CD4-positive, alpha-beta T cell treated with Interleukin-2 at 100 ng/mL for 4 hours (primary cell): ENCODE measurements at places on chromosomes 3 and 15.
A peak's percentile ranks its signal among the peaks of the same experiment; 100 is the strongest.

GRCh38 chr15:52076889-52077781 is 35.4 kb downstream of the BCL2L10 start:
- DNase-seq, result no peak

DNA sequence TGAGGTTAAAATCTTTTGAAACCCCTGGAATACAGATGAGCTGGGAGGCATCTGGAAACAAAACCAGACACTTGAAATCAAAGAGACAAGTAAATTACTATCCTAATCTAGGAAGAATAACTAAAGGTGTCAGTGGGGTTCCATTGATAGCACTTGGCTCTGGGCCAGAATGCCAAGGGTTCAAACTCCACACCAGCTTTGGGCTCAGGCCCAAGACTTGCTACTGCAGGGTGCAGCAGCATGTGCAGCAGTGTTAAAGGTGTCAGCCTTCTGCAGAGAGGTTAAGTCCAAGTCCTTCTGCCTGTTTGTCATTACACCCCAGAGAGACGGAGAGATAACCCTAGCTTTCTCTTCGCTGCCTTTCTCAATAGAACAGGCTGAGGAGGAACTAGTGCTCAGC is 273.9 kb downstream of the TIGIT start:
- DNase-seq, result no peak

GRCh38 chr15:61729646-61730045 is 330.6 kb downstream of the VPS13C start:
- DNase-seq, result no peak

- DNase-seq, result no peak
Observed at GRCh38 chr3:119778811-119779210, 3.1 kb upstream of the NR1I2 start.

GRCh38 chr3:112338021-112338726 is 5.2 kb downstream of the CD200 start:
- no peak for DNase-seq

DNA sequence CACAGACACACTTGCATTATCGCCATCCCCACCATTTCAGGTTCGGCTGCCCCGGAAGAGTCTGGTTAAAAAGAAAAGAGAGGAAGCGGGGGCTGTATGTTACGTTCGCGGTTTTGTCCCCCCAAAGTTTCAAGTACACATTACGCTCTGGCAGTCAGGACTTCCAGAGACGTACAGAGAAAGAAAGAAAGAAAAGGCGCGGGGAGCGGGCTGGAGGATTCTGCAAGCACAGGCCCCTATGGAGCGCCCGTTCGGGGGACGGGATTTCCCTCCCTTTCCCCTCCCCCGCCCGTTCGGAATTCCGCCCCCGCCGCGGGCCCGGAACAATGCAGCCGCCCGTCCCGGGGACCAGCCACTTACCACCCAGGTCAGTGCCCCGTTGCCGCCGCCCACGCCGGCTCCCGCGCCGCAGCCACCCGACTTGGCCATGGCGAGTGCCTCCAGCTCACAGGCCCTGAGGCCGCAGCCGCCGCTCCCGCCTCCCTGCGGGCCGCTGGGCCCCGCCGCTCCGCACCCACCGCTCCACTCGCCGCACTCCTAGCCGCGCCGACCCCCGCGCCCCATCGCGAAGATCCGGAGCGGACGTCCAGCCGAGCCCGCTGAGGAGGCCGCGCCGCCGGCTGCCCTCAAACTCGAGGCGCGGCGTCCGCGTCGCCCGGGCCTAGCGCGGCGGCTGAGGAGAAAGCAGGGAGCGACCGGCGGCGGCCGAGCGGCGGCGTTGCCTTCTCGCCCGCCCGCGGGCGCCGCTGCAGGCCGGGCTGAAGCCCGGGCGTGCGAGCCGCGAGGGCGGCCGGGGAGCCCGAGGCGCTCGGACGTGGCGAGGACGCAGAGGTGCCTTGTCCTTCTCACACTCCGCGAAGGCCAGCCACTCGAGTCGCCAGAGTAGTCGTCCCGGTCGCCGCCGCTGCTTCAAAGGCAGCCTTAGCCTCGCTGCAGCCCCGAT is 567 bp downstream of the TOP2B start:
- peak; percentile 44 for DNase-seq

GRCh38 chr3:49454898-49455681 is 15.0 kb upstream of the DAG1 start:
- DNase-seq, result no peak

GRCh38 chr3:66393333-66394005 is 107.4 kb downstream of the LRIG1 start:
- DNase-seq, result peak; percentile 27

- DNase-seq, result peak; percentile 54
Observed at GRCh38 chr3:179181021-179181472, 32.9 kb downstream of the PIK3CA start.

DNA sequence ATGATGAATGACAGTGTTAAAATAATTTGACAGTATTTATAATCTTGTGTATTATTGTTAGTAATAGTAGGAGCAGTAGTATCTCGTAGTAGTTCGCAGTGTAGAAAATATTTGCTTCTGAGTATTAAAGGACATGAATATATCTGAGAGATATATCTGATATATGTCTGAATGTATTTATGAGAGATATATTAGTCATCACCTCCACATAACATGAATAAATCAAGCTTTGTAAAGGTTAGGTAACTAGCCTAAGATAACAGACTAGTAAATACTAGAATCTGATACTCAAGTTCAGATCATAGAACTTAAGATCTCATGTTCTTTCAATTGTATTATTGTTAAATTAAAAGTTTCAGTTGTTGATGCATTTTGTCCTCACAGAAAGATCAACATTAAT is 130.5 kb downstream of the UBE2E2 start:
- DNase-seq, result no peak

DNA sequence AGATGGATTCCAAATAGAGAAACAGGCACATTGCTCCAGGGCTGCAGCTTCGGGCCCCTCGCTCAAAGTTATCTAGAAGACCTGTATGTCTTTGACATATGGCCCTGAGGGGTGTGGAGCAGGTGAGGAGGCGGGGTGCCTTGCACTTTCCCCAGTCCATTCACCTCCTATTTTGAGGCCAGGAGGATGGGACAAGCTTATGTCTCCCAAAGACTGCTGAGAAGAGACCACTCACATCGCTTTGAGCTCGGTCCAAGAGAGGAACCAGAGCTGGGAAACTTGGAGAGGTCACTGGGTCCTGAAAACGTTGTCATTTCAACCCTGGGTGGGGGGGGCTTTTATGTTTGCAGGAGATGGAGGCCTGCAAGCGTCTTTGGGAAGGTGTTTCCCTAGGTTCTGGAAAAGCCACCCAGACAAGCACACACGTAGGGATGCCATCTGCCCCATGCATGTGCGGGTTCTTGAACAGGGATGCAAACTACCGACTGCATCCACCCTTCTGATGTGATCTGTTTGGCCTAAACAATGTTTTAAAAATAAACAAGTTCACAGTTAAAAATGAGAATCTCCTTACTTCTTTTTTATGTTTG is 33.7 kb upstream of the SYNM start:
- DNase-seq, result no peak

DNA sequence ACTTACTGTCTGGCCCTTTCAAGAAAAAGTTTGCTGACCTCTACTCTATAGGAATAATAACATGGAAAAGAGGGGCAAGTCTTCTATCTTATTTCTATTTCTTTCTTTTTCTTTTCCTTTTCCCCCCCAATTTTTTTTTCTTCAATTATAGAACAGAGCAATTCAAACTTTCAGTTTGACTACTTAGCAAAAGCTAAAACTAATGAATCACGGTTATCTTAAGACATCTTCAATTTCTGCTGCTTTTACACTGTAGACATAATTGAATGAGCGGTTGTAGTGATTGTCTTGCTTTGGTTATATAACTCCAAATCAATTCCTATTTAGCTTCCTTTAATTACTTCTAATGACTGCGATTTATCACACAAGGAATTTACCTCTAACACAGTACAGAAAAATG is 74.3 kb upstream of the P2RY1 start:
- DNase-seq, result no peak

DNA sequence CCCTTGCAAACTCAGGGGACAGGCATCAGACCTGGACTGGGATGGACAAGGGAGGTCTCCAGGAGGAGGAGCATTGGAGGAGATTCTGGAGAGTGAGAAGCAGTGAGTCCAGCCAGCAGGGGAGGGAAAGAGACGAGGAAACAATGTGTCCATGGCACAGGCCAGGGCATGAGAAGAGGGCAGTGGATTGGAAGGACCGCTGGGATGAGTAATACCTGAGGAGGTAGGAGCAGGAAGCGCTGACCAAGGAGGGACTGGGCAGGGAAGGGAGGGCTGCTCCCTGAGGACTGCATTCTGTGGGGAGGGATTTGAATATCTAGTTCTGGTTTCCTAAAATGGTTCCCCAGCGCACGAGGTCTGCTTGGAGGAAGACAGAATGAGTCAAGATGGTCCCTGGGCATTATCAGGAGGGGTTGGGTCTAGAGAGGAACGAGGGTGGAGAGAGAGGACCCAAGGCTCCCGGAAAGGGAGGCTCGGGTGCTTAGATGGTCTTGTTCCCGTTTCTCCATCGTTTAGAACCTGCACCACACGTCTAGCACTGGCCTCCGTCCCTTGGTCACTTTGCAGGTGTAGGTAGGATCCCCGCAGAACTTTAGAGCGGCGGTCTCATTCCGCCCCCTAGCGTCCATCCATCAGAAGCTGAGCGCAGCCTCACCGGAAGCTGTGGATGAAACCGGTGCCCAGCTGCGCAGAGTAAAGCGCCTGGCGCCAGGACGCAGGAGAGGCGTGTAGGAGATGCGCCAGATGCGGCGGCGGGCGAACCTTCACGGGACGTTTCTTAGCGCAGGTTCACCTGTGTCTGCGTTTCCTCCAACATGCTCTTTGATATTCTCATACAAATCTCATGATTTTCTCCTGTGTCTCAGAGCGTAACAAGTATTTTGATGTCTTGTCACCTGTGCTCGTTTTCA is 190.7 kb upstream of the NDN start:
- DNase-seq, result no peak

DNA sequence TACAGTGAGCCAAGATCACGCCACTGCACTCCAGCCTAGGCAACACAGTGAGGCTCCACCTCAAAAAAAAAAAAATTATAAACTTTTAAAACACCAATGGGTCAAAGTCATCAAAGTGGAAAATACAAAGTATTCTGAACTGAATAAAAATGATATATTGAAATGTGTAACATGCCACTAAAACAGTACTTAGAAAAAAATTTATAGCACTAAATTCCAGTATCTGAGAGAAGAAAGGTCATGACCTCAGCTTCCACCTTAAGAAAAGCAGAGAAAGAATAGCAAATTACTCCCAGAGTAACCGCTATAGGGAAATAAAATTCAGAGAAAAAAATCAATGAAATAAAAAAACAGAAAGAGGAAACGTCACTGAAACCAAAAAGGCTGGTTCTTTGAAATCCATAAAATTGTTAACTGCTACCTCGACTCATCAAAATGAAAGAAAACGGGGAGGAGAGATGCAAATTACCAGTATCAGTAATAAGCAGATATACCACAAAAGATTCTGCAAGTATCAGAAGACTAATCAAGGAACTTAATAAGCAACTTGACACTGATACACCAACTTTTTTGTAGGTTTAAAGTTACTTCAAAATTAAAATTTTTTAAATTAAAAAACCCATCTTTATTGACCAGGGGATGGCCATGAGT is 20.8 kb downstream of the ATP13A3 start:
- DNase-seq, result peak; percentile 11

DNA sequence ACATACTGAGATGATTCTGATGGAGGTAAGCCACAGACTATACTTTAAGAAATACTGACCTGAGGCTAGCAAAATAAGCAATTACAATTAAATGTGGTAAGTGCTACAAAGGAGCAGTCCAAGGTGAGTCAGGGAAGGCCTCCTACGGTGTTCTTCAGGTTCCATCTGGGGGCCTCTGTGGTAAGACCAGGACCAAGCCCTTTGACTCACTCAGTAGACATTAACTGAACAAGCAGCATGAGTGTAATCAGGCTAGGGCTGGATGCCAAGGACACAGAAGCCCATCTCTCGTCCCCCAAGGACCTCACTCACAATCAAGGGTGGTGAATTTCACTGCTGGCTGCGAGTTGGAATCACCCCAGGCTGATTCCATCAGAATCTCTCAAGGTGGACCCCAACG is 37.3 kb downstream of the DZIP1L start:
- no peak for DNase-seq

- no peak for DNase-seq
Observed at GRCh38 chr15:68721886-68722285, 98.8 kb downstream of the ANP32A start.

- DNase-seq, result no peak
Observed at GRCh38 chr3:130425484-130425883, 80.0 kb downstream of the COL6A5 start.

GRCh38 chr3:124413989-124414598 is 316.2 kb upstream of the UMPS start:
- DNase-seq, result no peak

DNA sequence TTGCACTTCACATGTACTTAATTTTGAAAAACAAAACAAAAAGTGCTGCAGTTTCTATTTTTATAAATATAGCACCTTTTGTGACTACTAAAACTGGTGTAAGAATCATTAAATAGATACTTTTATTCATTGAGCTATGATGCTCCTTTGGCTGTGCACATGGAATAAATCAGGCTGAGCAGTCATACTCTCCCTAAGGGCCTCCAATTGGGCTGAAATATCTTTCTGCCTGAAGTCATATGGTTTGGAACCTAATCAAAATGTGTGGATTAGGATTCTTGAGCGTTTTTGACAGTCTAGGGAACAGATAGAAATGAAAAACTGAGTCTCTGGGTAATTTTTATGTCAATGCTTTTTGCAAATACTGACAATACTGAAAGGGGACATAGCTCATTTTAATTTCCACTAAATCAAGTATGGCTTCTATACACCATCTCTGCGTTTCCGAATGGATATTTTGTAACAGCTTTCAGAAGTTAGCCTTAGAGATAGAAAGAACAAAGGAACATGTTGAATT is 392.2 kb upstream of the ROBO1 start:
- no peak for DNase-seq

DNA sequence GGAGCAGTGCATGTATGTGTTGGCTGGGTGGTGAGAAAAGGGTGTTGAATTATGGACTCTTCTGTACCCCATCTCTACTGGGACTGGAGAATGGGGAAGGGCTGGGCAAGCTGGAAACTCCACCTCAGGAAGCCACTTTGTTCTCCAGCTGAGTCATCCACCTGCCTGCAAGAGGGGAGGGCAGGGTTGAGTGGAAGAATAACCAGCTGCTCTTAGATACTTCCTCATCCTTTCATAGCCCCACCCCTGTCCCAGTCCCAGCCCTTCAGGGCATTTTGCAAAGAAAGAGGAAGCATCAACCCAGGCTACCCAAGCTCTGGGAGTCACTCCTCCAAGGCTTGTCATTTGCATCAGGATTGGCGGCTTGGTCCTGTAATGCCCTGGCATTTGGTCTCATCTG is 33.1 kb downstream of the RAB11A start:
- DNase-seq, result peak; percentile 27

GRCh38 chr3:126039870-126040269 is 44.1 kb downstream of the SLC41A3 start:
- DNase-seq, result no peak

DNA sequence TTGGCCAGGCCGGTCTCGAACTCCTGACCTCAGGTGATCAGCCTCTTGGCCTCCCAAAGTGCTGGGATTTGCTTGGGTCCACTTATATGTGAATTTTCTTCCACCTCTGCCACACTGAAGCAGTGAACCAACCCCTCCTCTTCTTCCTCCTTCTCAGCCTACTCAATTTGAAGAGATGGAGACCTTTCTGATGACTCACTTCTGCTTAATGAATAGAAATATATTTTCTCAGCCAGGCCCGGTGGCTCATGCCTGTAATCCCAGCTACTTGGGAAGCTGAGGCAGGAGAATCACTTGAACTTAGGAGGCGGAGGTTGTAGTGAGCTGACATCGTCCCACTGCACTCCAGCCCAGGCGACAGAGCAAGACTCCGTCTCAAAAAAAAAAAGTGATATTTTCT is 46.8 kb upstream of the GATM start:
- no peak for DNase-seq

- DNase-seq, result no peak
Observed at GRCh38 chr15:60634815-60635214, 155.9 kb upstream of the ICE2 start.

- peak; percentile 12 for DNase-seq
Observed at GRCh38 chr15:51380999-51381806, 39.7 kb downstream of the GLDN start.
